ENCODE measurements at places on chromosomes 3 and 15. TPM values are rescaled to one million over a fixed set of nuclear protein-coding genes. Genes with fewer than 3 reads are reported as not detected.

DNA sequence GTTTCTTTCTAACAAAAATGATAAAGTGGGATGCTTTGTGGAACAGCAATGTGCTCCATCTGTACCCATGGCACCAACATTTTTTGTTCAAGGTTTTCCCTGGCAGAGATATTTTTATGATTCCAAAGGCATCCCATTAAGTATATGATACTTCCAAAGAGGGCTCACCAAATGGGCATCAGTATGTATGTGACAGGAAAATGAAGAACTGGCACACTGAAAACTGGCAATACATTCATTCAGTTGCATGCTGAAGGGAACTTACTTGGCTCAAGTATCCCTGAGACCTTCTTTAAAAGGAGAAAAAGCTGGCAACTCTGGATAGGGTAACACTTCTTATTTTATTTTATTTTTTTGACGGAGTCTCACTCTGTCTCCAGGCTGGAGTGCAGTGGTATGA, 249.8 kb downstream of the IL20RB start:
- no peak for DNase-seq

DNA sequence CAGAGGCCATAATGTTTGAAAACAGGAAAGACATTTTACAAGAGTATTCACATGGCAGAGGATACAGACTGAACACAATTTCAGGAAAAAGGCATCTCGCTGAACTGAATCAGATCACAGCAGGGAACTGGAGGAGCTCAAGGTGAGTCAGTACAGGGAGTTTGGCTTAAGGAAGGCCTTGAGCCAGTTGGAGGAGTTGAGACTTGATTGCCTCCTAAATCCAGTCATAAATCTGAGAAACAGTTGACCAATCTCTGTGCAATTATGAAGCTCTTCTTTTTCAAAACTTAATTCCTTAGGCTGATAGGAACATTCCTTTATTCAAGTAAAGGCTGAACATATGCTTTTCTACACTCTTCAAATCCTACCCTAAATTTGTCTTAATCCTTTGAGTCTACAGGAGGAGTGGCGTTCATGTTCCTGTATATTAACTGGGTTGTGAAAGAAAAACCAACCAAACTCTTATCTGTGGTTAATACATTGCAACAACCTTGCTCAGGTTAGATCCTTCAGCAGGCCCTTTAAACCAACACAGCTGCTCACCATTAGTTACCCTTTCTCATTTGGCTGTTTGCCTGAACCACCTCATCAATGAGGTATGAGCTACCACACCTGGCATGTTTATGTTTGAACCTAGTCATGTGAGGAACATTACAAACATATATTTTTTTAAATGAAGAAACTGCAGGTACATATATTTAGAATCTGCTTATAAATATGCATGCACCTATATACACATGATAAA, 404.1 kb upstream of the ATP11B start:
- DNase-seq: no peak

TMEM266 gene
- total RNA-seq: 0.19 TPM

DNA sequence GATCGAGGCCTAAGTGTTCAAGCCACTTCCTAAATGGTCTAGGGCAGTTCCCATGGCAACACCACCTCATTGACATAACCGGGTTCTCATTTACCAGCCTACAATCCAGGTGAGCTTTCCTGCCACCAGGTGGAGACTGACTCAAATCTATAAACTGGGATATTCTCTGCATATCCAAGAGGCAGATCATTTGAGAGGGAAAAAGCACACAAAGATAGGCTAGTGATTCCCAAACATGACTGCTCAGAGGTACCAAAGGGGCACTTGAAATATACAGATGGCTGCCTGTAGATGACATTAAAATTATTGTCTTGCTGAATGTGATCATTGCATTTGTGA, 141.3 kb upstream of the PROK2 start:
- no peak for DNase-seq

GRCh38 chr3:72128921-72129320, 344.0 kb upstream of the PROK2 start:
- DNase-seq: no peak

ZNF860 gene
- 0.45 TPM for total RNA-seq

DNA sequence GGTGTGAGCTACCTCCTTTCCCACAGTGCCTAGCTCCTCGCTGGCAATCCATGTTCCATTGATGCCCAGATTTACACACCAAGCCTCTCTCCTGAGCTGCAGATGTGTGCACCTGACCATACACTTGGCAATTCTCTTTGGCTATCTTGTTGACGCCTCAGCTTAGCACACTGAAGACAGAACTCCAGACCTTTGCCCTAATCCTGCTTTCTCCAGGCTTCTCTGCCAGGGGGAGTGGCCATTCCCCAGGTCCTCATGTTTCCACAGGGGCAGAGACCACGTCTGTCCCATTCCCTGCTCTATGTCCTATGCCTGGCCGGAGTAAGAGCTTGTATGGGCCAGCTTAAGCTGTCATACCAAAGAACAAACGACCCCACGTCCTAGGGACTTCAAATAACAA, 30.2 kb upstream of the ALDH1L1 start:
- DNase-seq: no peak

DNA sequence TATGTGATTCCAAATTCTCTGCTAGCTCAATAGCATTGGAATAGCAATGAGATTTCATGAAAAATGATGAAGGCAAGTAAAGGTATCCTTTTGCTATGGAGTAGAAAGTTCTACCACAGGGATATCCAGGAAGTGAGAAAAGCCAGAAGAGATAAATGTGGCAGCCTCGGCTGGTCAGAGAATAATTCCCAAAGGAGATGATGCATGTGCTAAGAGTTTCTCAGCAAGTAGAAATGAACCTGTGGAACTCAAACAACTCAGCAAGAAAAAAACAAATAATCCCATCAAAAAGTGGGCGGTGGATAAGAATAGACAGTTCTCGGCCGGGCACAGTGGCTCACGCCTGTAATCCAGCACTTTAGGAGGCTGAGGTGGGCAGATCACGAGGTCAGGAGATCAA, 38.2 kb downstream of the ALS2CL start:
- DNase-seq: no peak

GRCh38 chr15:62946940-62947339, 95.6 kb upstream of the TPM1 start:
- no peak for DNase-seq

GRCh38 chr3:46812237-46812791, 50.9 kb downstream of the MYL3 start:
- DNase-seq: no peak

GRCh38 chr3:55720614-55721013, 233.5 kb upstream of the WNT5A start:
- DNase-seq: no peak

DNA sequence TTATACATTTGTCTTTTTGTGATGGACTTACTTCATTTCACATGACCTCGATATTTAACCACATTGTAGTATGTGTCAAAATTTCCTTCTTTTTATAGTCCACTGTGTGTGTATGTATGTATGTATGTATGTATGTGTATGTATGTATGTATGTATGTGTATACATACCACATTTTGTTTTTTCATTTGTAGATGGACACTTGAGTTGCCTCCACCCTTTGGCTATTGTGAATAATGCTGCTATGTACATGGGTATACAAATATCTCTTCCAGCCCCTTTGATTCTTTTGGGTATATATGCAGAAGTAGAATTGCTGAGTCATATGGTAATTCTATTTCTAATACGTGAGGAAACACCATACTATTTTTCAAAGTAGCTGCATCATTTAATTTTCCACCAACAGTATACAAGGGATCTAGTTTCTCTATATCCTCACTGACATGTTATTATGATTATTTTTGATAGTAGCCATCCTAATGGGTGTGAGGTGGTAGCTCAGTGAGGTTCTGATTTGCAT, 228.2 kb downstream of the OPA1 start:
- no peak for DNase-seq

GRCh38 chr3:7977245-7978086, 524.2 kb upstream of the LMCD1 start:
- no peak for DNase-seq

MYRIP gene
- total RNA-seq: 1.8 TPM

KLHL40 gene
- total RNA-seq: not detected

GRCh38 chr15:67164811-67165253, 89.6 kb downstream of the AAGAB start:
- no peak for DNase-seq

GRCh38 chr15:27701956-27702355, 397.2 kb downstream of the OCA2 start:
- no peak for DNase-seq

- peak; percentile 76 for DNase-seq
These were observed 19.4 kb upstream of the ALDH1A3 start for GRCh38 chr15:100859970-100860828.

RMDN3 gene
- 57.0 TPM for total RNA-seq

- DNase-seq: no peak
These were observed 48.3 kb downstream of the PRTG start for GRCh38 chr15:55694652-55695150.

GRCh38 chr15:100588638-100589242, 13.2 kb downstream of the LINS1 start:
- no peak for DNase-seq

GRCh38 chr3:17514597-17514996, 227.8 kb downstream of the TBC1D5 start:
- no peak for DNase-seq

KNG1 gene
- total RNA-seq: not detected

DNA sequence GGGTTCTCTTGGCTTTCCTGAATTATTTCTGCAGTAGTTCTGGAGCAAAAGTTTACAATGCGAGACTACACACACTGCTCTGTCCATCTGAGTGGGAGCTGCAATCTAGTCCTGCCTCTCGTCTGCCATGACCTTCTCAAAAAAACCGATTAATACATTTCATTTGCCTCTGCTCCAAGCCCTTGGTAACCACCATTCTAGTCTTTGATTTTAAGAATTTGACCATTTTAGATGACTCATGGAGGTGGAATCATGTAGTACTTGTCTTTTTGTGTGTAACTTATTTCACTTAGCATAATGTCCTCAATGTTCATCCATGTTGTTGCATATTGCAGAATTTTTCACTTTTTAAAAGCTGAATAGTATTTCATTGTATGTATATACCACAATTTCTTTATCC, 356.9 kb downstream of the SV2B start:
- DNase-seq: no peak

Measured in mesenteric fat pad (tissue), 1 donor.